ENCODE measurements at places on chromosomes 12 and 14.

GRCh38 chr14:96091941-96092411, 52.8 kb downstream of the C14orf132 start:
- DNase-seq: no peak

- no peak for DNase-seq
Measured at GRCh38 chr14:29178971-29179370, 412.4 kb downstream of the FOXG1 start.

- DNase-seq: no peak
Measured at GRCh38 chr14:24813089-24813815, 179.3 kb upstream of the GZMB start.

- DNase-seq: no peak
Measured at GRCh38 chr14:60485057-60485597, 736 bp downstream of the C14orf39 start.

DNA sequence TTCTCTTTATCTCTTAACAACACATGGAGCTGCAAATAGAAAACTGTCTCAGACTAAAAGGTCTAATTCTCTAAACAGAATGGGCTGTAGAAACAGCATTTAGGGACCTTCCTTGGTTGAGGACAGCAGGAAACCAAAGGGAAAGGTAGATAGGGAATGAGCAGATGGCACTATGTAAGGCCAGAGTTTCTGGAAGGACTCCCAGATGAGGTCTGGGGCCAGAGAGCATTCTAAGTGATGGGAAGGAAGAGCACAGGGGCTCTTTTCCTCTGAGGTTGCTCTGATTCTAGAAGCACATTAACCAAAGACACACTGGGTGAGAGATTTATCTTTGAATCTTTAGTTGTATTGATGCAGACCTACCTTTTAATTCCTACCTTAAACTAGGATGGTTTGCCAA, 79.4 kb downstream of the TPH2 start:
- no peak for DNase-seq

DNA sequence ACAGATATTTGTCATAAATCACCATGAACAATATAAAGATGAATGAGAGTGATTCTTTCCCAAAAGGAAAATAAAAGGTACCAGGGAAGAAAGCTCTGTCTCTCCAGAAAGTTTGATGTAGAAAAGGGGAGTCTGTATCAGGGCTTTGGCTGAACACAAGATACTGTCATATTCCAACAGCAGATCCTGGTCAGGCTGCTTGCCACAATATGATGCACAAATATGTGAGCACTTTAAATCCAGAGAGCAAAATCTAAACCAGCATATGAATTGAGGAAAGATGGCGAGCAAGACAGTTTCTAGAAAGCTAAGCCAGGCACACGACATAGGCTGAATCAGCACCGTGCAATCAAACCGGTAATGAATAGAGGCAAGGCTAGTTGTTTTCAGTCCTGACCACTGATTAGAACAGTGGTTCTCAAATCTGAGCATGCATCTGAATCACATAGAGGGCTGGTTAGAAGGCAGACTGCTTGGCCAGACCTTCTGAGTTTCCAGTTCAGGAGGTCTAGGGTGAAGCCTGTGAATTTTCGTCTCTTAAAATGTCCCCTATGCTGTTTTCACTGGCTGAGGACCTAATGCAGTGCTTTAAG, 60.7 kb downstream of the PLCZ1 start:
- DNase-seq: no peak

GRCh38 chr14:61388173-61388975, 67.0 kb downstream of the PRKCH start:
- peak; percentile 57 for DNase-seq

GRCh38 chr12:50842637-50843493, at the start of gene TMPRSS12:
Gene TMPRSS12 (plus strand): TSS chr12:50842926. CDS start chr12:50842965, 39 bp downstream.
- DNase-seq: no peak

DNA sequence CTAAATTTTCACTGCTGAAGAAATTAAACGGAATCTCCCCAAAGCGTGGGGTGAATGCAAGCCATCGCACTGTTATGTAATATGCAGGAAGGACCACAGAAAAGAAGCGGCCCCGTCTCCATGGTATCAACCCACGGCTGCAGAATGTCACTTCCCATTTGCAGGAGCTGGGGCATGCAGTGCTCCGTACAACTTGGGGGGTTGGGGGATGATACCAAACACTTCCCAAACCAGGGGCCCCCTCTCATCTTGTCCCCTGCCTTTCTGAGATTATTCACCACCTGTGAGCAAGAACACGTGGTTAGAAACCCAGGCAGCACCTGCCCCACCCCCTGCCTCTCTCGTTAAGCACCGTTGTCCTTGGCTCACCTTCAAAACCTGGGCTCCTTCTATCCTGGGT, 505.1 kb upstream of the TMEM132C start:
- DNase-seq: no peak

GRCh38 chr14:38958589-38958988, 144.4 kb downstream of the SEC23A start:
- no peak for DNase-seq

GRCh38 chr14:70641548-70642302, at the start of gene TTC9:
Gene TTC9 (plus strand): TSS chr14:70641916. CDS start chr14:70642130, 214 bp downstream.
- DNase-seq: no peak

DNA sequence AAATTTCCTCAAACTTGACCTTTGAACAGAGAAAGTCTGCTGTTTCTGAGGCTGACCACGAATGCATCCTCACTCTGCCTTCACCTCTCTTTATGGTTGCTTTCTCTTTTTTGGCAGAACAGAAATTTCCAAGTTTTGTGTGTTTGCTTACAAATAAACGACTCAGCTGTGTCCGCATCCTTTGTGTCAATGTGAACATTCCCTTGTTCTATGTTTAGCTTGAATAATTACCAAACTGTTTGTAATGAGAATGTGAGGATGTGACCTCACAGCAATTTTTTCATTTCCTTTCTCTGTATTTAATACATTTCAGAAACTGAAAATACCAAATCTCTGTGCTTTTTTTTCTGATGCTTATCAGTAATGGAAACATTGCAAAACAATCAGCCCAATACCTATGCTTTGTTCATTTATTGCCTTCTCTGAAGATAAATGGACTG, 410.9 kb downstream of the EGLN3 start:
- DNase-seq: no peak

- no peak for DNase-seq
Measured at GRCh38 chr12:87363497-87364084, 665.6 kb downstream of the C12orf50 start.

- DNase-seq: no peak
Measured at GRCh38 chr12:15222219-15222618, 1.0 kb upstream of the RERG start.

GRCh38 chr12:12398026-12398859, 41.4 kb downstream of the BORCS5 start:
- no peak for DNase-seq

DNA sequence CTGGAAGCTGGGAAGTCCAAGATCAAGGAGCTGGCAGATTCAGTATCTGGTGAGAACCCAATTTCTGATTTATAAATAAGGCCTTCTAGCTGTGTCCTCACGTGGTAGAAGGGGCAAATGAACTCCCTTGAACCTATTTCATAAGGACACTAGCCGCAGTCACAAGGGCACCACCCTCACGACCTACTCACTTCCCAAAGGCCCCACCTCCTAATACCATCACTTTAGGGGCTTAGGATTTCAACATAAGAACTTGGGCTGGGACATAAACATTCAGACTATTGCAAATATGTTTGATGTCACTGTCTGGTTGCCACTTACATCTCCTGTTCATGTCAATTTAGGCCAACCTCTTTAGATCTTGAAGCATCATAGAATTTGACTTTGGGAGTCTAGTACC, 10.8 kb upstream of the CNIH1 start:
- no peak for DNase-seq

DNA sequence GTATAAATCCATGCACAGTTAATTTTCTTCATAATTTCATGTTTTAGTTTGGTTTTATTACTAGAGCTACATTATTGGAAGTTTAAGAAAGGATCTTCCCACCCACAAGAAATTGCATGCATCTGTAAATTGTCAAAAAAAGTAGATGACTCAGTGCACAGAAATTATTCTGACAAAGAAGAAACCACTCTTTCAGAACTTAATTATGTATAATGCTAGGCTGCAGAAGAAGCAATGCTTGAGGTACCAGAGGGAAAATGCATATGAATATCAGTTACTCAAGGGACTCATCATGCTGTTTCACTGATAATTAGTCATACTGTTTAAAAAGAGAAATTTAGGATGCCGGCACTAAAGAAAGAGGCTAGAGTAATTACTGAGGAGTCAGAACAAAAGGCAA, 147.0 kb downstream of the SLC16A7 start:
- DNase-seq: no peak

DNA sequence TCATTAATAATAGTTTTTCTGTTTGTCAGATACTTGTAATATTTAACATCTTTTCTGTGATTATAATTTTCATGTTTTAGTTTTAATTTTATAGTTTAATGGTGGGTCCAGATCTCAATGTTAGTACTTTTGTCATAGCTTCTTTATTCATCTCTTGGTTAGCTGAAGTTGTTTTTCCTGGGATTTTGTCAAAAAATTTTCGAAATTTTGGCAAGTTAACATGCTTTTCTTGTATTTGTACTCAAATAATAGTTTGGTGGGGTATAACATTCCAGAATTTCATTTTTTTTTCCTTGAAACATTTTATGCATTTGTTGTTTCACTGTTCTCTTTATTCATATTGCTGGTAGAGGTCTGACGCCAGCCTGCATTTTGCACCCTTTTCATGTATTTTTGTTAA, 45.5 kb downstream of the KTN1 start:
- DNase-seq: no peak

- DNase-seq: no peak
Measured at GRCh38 chr14:96639550-96639949, 137.4 kb downstream of the PAPOLA start.

- DNase-seq: peak; percentile 3
Measured at GRCh38 chr14:80213602-80214001, 2.3 kb upstream of the DIO2 start.

GRCh38 chr12:12367482-12367998, 10.7 kb downstream of the BORCS5 start:
- no peak for DNase-seq

- DNase-seq: no peak
Measured at GRCh38 chr12:42786400-42787148, 197.0 kb upstream of the PRICKLE1 start.

- no peak for DNase-seq
Measured at GRCh38 chr12:125013816-125014442, 20.5 kb downstream of the BRI3BP start.

- DNase-seq: no peak
Measured at GRCh38 chr12:126791122-126791521, 1475.8 kb upstream of the TMEM132C start.

DNA sequence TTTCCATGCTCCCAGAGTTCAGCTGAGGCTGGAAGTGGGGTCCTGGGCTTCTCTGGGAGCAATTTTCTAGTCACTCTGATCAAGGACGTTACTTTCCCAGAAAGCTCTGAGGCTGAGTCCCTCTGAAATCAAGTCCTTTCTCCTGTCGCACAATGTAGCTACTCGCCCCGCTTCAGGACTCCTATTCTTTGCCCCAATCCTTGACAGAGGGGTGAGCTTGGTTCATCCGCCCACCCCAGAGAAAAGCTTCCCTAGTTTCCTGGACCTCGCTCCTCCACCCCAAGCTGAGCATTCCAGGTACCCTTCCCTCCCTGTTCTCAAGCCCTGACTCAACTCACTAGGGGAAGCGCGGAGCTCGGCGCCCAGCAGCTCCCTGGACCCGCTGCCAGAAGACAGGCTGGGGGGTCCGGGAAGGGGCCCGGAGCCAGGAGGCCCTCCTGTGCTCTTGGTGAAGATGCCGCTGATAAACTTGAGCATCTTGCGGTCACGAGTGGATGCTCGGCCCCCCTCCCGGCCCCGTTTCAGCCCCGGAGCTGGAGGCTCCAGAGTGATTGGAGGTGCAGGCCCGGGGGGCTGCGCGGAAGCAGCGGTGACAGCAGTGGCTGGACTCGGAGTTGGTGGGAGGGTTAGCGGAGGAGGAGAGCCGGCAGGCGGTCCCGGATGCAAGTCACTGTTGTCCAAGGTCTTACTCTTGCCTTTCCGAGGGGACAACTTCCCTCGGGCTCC, 1.6 kb downstream of the AGAP2 start:
- no peak for DNase-seq

- DNase-seq: no peak
Measured at GRCh38 chr12:104738331-104738730, 219.8 kb downstream of the SLC41A2 start.

- DNase-seq: no peak
Measured at GRCh38 chr14:63524537-63525155, 18.5 kb downstream of the PPP2R5E start.

- DNase-seq: no peak
Measured at GRCh38 chr14:74425525-74426201, 347 bp downstream of the SYNDIG1L start.

GRCh38 chr12:125228519-125229260, 163.5 kb downstream of the AACS start:
- DNase-seq: no peak

- no peak for DNase-seq
Measured at GRCh38 chr12:116166306-116166705, 111.2 kb downstream of the MED13L start.

DNA sequence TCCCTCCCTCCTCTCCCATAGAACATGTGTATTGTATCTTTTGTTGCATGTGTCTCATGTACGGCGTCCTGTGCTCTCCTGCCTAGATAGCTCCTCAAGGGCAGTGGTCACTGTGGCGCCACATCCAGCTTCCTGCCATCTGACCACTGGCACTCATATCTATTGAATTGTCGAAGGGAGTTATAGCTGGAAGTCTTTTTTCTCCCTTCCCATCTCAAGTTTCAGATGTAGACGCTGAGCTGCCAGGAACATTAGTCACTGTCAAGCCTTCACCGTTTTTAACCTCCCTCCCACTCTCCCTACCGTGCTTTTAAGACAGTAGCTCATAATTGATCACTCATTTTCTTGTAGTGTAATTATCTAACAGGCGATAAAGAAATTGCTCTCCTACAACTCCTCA, 33.0 kb downstream of the MTHFD1 start:
- no peak for DNase-seq

GRCh38 chr12:40726366-40726765, 34.1 kb downstream of the CNTN1 start:
- DNase-seq: no peak

- no peak for DNase-seq
Measured at GRCh38 chr14:47220096-47220495, 455.3 kb downstream of the MDGA2 start.

GRCh38 chr14:76647697-76648298, 113.5 kb upstream of the VASH1 start:
- peak; percentile 27 for DNase-seq

GRCh38 chr12:52673217-52673616, 7.0 kb downstream of the KRT1 start:
- no peak for DNase-seq

All from GM12864 (cell line).